ENCODE measurements at places on chromosomes 3 and 15.

GRCh38 chr3:104523136-104523535, 843.6 kb upstream of the ALCAM start:
- DNase-seq, result no peak

DNA sequence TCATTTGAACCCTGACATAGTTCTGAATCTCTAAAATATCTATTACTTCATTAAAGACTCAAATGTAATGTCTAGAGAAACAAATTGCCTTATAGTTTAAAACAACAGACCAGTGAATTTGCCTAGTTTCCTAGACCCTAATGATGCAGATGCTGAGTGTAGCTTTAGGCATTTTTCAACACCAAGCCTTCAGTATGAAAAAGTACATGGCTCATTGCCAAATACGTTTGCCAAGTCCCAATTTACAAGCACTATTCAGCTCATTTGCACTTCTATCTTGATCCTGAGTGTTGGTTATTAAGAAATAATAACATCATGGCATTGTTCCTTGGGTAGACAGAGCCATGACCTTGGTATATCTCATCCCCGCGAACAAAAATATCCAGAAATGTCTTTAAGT, 46.8 kb downstream of the EOMES start:
- no peak for DNase-seq

DNA sequence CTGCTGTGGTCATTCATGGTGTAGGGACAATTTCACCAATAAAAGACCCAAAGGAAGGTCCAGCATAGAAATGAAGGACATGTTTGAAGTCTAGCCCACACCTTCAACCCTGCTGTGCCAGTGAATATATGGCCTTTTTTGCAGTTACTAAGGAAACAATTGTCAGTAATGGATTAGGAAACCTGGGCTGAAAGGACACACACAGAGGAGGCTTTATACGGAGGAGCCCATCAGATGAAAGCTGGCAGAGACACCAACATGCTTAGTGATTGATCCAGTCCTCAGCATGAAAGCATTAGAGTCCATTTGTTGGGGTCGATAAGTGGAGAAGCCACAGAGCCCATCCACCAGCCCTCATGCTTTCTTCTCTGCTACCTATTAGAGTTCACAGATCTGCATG, 584.3 kb downstream of the AGBL1 start:
- DNase-seq, result no peak

DNA sequence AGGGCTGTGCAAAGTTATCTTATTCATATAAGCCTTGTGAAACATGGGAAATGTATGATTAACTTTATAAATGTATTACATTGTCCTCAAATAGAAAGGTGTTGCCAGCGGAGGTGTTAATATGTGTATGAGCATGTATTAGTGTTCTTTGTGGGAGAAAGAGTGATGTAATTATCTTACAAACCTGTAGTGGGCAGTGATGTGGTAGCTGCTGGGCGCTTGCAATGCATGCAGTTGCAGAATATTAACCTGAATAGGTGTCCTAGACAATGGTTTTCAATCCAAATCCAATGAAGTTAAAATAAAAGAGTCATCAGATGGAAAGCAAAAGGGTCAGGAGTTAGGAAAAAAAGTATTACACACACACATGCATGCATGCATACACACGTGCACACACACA, 881.3 kb upstream of the CADM2 start:
- DNase-seq, result no peak

GRCh38 chr3:151707216-151707615, 26.5 kb upstream of the AADACL2 start:
- no peak for DNase-seq

GRCh38 chr15:39290711-39291435, 290.0 kb upstream of the THBS1 start:
- no peak for DNase-seq

All from GM12891 (cell line).